Esophagus squamous epithelium (tissue), 5 donors: ENCODE measurements at places on chromosomes 7 and 10. TPM values are rescaled to one million over a fixed set of nuclear protein-coding genes. Genes with fewer than 3 reads are reported as not detected.

Gene TAS2R60
- total RNA-seq: not detected

DNA sequence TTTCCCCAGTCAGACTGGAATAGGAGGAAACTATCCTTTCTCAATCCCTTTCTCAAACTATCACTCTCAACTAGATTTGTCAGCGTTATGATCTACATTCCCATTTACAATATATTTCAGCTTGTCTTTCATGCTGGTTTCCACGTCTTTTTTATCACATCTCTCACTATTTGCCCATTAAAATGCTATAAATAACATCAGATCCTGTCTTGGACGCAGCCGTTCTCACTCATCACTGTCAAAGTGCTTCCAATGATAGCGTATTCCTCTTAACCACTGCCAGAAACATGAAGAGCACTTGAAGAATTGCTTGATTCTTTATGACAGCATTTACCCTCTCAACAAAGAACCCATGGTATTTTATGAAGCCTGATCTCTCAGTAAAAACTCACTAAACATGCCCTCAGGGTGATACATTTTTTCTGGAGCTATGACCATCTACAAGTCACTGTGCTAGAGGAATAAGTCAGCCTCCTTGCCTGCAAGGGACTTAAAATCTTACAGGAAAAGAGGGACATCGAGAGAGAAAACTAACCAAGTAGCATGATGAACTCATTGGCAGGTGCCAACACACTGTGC, 205.6 kb upstream of the PFKP start:
- DNase-seq: no peak

DNA sequence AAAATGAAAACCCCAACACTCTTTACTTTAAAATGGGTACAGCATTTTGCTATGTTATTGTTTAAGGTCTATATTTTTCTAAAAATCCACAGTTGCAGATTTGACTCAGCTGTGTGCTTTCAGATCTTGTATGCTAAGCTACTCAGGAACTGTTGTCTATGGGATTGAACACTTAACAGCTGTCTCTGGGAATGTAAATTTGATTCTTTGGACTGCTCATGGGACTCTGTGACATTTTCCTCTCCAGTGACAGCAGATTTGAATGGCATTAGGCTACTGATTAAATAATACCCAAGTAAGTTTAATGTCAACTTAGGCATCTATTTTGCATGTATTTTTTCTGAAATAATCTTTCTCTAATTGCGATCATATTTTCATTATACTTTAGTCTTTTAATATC, 1.7 kb upstream of the CD36 start:
- DNase-seq: no peak

- DNase-seq: no peak
Measured at GRCh38 chr7:47202146-47202783, 379.6 kb downstream of the TNS3 start.

GRCh38 chr10:126803394-126803793, 101.8 kb upstream of the DOCK1 start:
- no peak for DNase-seq
